Left forelimb (tissue), 1 donor: ENCODE measurements at places on chromosomes 4 and X.

GRCh38 chr4:183971929-183972490 lies 66.9 kb downstream of the STOX2 start:
- no peak for DNase-seq

GRCh38 chr4:121721700-121722099 lies 24.9 kb upstream of the ANXA5 start:
- DNase-seq: no peak

GRCh38 chr4:150205016-150205415 lies 126.8 kb downstream of the DCLK2 start:
- no peak for DNase-seq

DNA sequence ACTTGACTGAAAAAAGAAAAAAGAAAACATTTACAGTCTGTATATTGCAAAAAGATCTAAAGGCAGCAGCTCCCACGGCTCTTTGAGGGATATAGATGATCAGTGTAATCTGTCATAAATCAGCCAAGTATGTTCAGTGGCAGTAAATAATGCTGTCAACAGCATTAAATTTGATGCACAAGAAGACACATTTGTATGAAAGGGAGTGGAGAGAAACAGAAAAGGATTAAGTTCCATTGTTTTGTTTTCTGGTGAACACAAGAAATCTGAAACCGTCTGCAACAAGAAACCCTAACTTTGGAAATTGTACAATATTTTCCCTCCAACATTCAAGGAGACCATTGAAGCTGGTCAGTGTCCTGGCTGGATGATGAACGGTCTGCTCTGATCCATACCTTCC lies 27.6 kb upstream of the C1QTNF7 start:
- DNase-seq: no peak
